Muscle of leg (tissue), 16 donors: ENCODE measurements at places on chromosomes 12 and 14. TPM values are rescaled to one million over a fixed set of nuclear protein-coding genes. Genes with fewer than 3 reads are reported as not detected.
A peak's percentile ranks its signal among the peaks of the same experiment; 100 is the strongest.

- DNase-seq, result no peak
Observed at GRCh38 chr12:639566-639965, 23.7 kb downstream of the NINJ2 start.

Gene SIX4
- 24.6 TPM for total RNA-seq

DNA sequence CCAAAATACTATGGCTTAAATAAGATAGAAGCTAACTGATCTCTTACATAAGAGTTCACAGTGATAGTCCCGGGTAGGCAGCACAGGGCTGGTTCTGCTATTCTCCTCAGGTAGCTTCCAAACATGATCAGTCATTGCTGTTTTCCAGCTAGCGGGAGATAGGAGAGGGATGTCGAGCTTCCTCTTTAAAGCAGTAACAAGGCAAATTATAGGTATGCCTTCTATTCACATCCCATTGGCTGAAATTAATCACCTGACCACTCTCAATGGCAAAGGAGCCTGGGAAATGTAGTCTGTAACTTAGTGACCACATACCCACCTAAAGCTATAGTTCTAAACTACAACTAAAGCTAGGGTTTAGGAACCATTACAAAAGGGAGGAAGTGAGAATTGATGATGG is 34.5 kb upstream of the VRK1 start:
- DNase-seq, result peak; percentile 76

DNA sequence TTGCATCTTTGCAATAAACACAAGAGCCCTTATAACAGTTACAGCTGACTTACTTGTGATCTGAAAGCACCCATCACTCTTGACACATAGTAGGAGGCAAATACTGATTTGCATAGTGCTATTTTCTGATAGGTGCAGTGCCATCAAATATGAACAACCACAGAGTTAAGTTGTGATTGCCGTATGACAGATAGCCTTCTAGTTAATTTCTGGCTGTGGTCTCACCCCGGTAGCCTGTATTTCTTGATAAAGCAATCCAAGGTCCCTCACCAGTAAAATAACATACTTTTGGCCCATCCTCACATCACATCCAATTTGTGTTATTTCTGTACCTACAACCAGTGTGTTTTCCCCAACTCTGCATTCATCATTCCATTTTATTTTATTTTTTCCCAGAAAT is 23.3 kb upstream of the STYK1 start:
- no peak for DNase-seq

DNA sequence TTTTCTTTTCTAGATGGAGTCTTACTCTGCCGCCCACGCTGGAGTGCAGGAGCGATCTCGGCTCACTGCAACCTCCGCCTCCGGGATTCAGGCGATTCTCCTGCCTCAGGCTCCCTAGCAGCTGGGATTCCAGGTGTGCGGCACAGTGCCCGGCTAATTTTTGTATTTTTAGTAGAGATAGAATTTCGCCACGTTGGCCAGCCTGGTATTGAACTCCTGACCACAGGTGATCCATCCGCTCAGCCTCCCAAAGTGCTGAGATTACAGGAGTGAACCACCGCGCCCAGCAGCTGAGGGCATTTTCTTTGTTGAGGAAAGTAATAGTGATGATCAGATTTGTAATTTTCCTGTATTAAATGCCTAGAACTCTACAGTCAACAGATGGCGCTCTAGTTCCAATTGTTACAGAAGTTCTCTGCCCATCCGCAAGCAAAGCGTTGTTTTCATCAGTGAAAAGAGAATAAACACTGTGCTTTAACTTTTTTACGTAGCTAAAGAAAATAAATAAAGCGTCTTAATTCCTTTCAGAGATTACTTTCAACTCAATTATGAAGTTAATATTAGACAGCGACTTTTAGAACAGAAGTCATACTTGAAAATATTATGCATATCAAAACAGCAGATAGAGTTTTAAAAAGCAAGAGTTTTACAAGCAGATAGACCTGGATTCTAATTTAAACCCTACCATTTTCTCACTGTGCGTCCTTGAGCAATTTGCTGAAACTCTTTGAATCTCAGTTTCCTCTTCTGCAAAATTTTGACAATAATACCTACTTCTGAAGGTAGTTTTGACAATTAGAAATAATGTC is 335.1 kb downstream of the DUSP6 start:
- peak; percentile 83 for DNase-seq

Gene P2RX2
- not detected for total RNA-seq

Gene FAM222A
- total RNA-seq, result 4.7 TPM
